ENCODE measurements at places on chromosomes 13 and 19. TPM values are rescaled to one million over a fixed set of nuclear protein-coding genes. Genes with fewer than 3 reads are reported as not detected.

- peak; percentile 37 for DNase-seq
These were observed 17.1 kb downstream of the PCCA start for GRCh38 chr13:100106005-100106404.

- no peak for DNase-seq
These were observed 26.3 kb downstream of the IZUMO4 start for GRCh38 chr19:2122982-2123381.

DNA sequence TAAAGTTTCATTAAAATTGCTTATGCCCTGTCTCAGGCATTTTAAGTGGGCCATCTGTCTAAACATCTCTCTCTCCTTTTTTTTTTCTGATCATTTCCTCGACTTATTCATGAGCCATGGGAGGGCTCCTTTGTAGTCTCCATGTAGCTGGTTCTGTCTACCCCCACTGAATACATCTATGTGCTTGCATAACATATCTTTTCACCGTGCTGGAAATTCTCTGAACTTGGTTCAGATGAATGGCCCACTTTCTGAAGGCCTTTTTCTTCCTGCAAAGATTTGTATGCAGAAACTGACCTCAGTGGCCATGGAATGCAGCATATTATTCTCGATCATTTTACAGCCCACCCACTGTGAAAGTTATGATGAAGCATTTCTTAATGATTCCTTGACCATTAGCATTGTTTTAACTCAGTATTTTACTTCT lies 225.3 kb downstream of the GGACT start:
- DNase-seq = peak; percentile 70

STXBP2 gene
- 12.6 TPM for polyA plus RNA-seq

DNA sequence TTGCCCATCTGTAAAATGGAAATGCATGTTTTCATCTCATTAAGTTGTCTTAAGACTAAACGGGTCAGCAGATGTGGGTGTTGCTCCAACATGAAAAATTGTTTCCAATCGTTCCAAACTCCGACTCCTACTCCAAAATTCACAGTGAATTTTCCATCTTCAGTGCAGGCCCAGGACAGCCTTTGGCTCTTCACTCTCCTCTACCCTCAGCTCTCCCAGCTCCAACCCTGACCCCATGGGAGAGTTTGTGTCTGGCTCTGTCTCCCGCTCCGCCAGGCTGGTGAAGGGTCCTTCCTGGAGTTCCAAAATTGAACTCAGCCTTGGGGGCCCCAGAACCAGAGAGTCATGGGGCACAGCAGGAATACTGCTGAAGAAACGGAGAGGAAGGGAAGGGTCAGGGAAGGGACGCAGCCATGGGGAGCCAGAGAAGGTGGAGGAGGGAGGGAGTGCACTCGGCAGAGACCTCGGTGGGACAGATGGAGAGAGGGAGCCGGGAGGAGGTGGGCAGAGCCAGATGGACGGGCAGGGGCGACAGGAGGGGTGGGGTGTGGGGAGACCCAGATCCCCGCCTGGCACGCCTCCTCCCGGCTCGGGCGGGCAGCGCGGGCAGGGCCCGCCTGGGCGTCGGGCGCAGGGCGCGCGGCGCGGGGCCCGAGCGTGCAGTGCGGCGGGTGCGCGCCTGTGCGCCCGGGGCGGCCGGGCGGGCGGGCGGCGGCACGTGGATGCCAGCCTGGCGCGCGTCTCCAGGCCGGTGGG lies 45.6 kb downstream of the CELF5 start:
- DNase-seq = no peak

DNA sequence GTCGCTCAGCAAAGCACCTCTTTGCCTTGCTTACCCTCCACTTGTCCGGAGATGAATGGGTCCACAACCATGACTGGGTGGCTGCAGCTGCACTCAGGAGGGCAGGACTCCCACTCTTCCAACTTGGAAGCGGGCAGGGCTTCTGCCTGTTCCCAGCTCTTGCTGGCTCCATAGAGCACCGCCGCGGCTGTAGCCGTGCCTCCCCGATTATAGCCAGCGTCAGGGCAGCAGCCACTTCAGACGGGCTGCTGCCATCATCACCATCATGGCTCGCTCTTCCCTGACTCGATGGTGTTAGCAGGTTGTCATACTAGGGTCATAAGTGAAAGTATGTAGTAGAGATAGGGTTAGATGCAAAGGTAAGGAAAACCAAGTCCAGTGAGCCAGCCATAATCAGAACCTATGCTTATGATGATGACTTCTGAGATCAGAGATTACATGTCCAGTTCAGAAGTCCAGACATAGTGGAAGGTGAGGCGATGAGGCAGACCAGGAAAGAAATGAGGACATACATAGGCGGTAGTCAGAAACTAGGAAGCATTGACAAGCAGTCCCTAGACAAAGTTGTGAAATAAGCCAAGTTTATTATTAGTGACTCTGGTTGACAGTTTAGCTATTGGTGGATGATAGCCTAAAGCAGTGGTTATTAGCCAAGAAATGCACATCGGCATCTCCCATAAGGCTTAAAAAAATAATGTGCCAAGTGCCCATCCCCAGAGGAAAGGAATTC lies 4.4 kb upstream of the INTS6 start:
- DNase-seq = no peak

B3GNT3 gene
- not detected for polyA plus RNA-seq

CEACAM4 gene
- polyA plus RNA-seq = not detected

GRCh38 chr19:30792561-30793505 lies 420.6 kb downstream of the ZNF536 start:
- no peak for DNase-seq

ERICH6B gene
- not detected for polyA plus RNA-seq

NDUFB7 gene
- polyA plus RNA-seq = 591 TPM

ANGPTL4 gene
- 21.5 TPM for polyA plus RNA-seq

- no peak for DNase-seq
These were observed 49.5 kb downstream of the RAP2A start for GRCh38 chr13:97483465-97483864.

DHDH gene
- polyA plus RNA-seq = 0.33 TPM
